ENCODE measurements at places on chromosomes 2 and 18.

GRCh38 chr2:38862476-38862875, 13.3 kb downstream of the DHX57 start:
- peaks cover 26% of the 10 kb centered on the region for H3K36me3 ChIP-seq
- peaks cover 5% of the 10 kb centered on the region for H3K4me1 ChIP-seq
- H3K4me3 ChIP-seq = no peak overlapping the region
- no peak overlapping the region for H3K27ac ChIP-seq

DNA sequence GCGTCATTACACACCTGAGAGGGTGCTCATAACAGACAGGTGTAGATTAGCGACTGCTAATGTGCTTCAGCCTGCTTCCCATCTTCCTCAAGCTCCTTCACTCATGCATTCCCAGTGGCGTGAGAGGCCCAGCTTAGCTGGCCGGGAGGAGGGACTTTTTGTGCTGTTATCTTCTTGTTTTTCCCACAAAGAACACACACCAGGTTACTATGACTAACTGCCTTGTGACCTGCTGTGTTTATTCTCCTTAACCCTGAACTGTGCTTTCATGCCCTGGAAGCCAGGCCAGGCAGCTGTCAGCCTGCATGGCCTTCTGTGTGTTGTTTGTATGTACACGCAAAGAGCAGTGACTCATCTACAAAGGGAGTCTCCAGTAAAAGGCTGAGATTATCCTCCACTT, 143.8 kb downstream of the PIEZO2 start:
- no peak overlapping the region for H3K27ac ChIP-seq
- H3K27me3 ChIP-seq = peaks cover 3% of the 10 kb centered on the region
- no peak for DNase-seq
- H3K4me1 ChIP-seq = no peaks in the 10 kb centered on the region

DNA sequence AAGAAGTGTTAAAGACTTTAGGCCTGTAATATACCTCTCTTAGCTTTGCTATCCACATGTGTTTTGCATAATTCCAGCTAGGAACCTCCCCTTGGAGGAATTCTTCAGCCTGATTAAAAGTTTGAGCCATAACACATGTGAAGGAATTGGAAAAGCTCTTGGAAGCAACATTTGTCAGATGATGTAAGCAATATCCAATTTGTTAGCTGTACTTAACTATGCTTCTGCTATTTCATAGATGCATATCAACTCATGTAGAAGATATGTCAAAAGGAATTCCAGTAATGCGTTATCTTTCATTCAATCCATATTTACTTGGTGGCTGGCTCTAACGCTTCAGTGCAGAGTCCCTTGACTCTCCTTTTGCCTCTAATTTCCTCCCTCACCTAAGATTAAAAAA, 46.2 kb downstream of the PKP4 start:
- no peak overlapping the region for H3K4me3 ChIP-seq
- H3K4me1 ChIP-seq = no peaks in the 10 kb centered on the region
- H3K27ac ChIP-seq = no peak overlapping the region

- H3K27ac ChIP-seq = no peak overlapping the region
- no peaks in the 10 kb centered on the region for H3K36me3 ChIP-seq
- H3K4me3 ChIP-seq = no peak overlapping the region
- no peak for DNase-seq
- no peaks in the 10 kb centered on the region for H3K27me3 ChIP-seq
- H3K4me1 ChIP-seq = no peaks in the 10 kb centered on the region
Observed at GRCh38 chr2:229401171-229401865, 130.2 kb upstream of the PID1 start.

GRCh38 chr2:115165529-115166109, 723.2 kb downstream of the DPP10 start:
- H3K27me3 ChIP-seq = peaks cover 16% of the 10 kb centered on the region
- no peak overlapping the region for H3K4me3 ChIP-seq
- no peak overlapping the region for H3K27ac ChIP-seq
- H3K4me1 ChIP-seq = peaks cover 4% of the 10 kb centered on the region
- no peaks in the 10 kb centered on the region for H3K36me3 ChIP-seq

DNA sequence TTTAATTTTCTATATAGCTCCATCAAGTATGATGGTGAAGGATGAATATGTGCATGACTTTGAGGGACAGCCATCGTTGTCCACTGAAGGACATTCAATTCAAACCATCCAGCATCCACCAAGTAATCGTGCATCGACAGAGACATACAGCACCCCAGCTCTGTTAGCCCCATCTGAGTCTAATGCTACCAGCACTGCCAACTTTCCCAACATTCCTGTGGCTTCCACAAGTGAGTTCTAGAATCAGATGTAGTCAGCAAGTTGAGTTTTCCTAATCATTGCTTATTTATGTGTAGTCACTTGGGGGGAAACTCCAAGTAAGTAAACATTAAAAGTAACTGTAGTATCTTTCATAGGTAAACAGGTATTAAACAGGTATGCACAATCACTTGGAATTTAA, 24.8 kb downstream of the SMAD4 start:
- H3K4me1 ChIP-seq = peaks cover 26% of the 10 kb centered on the region
- no peak overlapping the region for H3K4me3 ChIP-seq
- no peaks in the 10 kb centered on the region for H3K27me3 ChIP-seq

- H3K36me3 ChIP-seq = no peaks in the 10 kb centered on the region
- no peak overlapping the region for H3K4me3 ChIP-seq
- DNase-seq = no peak
Observed at GRCh38 chr2:74597410-74597809, 42.9 kb downstream of the DOK1 start.

- no peak overlapping the region for H3K27ac ChIP-seq
- H3K4me3 ChIP-seq = no peak overlapping the region
Observed at GRCh38 chr2:119940856-119941255, 72.0 kb upstream of the EPB41L5 start.

- no peak for DNase-seq
- H3K27ac ChIP-seq = peak overlapping the region; percentile 37
- H3K4me3 ChIP-seq = no peak overlapping the region
- H3K27me3 ChIP-seq = no peaks in the 10 kb centered on the region
- peaks cover 18% of the 10 kb centered on the region for H3K4me1 ChIP-seq
Observed at GRCh38 chr2:98617149-98617548, 8.8 kb downstream of the UNC50 start.

- H3K27ac ChIP-seq = no peak overlapping the region
- H3K36me3 ChIP-seq = no peaks in the 10 kb centered on the region
- peaks cover 2% of the 10 kb centered on the region for H3K4me1 ChIP-seq
- H3K4me3 ChIP-seq = no peak overlapping the region
- peaks cover 2% of the 10 kb centered on the region for H3K27me3 ChIP-seq
- DNase-seq = peak; percentile 45
Observed at GRCh38 chr18:51668101-51668500, 470.6 kb upstream of the MEX3C start.

DNA sequence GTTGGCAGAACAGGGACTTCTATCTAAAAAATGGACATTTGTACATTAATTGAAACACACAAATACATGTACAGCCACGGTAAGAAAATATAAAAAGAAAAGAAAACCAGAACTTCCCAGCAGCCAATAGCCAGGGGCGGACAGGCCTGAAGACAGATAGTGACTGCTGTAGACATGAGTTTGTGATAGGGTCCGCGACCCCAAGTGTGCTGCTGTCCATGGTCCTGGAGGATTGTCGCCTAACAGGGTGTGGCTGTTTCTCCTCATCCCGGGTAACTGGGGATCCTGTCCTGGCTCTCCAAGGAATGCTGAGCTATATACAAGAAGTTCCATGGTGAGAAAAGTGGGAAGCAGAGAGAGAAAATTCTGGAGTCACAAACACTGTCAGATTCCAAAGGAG, 266.5 kb upstream of the SALL3 start:
- no peak for DNase-seq
- H3K4me3 ChIP-seq = no peak overlapping the region
- H3K27ac ChIP-seq = no peak overlapping the region
- H3K36me3 ChIP-seq = no peaks in the 10 kb centered on the region
- H3K27me3 ChIP-seq = no peaks in the 10 kb centered on the region

- H3K36me3 ChIP-seq = peaks cover 31% of the 10 kb centered on the region
- DNase-seq = no peak
- no peak overlapping the region for H3K27ac ChIP-seq
- H3K27me3 ChIP-seq = no peaks in the 10 kb centered on the region
- peaks cover 10% of the 10 kb centered on the region for H3K4me1 ChIP-seq
- H3K4me3 ChIP-seq = no peak overlapping the region
Observed at GRCh38 chr2:238446371-238446770, 19.6 kb downstream of the ASB1 start.

- H3K4me1 ChIP-seq = no peaks in the 10 kb centered on the region
- no peak overlapping the region for H3K4me3 ChIP-seq
- no peak overlapping the region for H3K27ac ChIP-seq
- H3K36me3 ChIP-seq = no peaks in the 10 kb centered on the region
Observed at GRCh38 chr2:202026507-202026906, 7.1 kb upstream of the FZD7 start.

- DNase-seq = no peak
- no peak overlapping the region for H3K27ac ChIP-seq
- no peaks in the 10 kb centered on the region for H3K4me1 ChIP-seq
- H3K4me3 ChIP-seq = no peak overlapping the region
- H3K36me3 ChIP-seq = peaks cover 60% of the 10 kb centered on the region
Observed at GRCh38 chr2:101889460-101890098, 102.2 kb upstream of the IL1R2 start.

GRCh38 chr2:154233231-154233630, 361.5 kb downstream of the GALNT13 start:
- no peaks in the 10 kb centered on the region for H3K36me3 ChIP-seq
- no peaks in the 10 kb centered on the region for H3K4me1 ChIP-seq
- no peaks in the 10 kb centered on the region for H3K27me3 ChIP-seq
- H3K4me3 ChIP-seq = no peak overlapping the region

- H3K27ac ChIP-seq = no peak overlapping the region
- no peaks in the 10 kb centered on the region for H3K4me1 ChIP-seq
- no peak for DNase-seq
Observed at GRCh38 chr2:146741260-146741659, 1103.6 kb upstream of the ACVR2A start.

DNA sequence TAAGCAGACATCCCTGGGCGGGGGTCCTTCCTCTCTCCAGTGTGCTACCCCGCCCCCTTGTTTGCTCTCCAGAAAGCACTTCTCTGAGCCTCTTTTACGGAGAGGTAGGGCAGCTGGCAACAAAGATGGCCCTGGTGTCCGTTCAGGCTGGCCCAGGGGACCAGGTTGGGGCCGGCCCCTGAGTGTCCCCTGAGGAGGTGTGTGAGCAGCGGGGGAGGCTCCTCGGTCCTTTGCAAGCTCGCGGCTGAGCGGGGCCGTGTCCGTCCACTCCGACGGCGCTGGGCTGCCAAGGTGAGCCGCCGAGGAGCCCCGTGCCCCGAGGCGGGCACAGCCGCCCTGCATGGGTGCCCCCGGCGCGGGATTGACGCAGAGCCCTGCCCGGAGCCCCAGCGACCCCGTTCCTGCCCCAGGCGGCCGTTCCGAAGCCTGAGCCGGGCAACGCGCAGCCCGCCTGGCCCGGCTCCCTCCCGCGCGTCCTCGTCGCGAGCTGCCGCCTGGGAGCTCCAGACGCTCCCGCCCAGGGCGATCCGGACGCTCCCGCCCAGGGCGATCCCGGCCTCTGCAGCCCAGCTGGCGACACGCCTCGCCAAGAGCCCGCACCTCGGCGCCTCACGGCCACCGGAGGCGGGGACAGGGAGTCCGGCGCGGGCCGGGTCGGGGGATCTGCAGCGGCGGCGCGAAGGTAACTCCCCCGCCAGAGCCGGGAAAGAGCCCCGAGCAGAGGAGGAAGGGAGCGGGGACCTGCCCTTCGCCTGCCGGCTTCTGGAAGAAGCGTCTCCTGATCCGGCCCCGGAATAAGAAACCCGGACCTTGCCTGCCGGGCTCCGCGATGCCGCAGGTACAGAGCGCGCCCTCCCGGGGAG, at the start of gene PROKR1:
Gene PROKR1, plus strand, starts transcription at position 569 of the 863 bp plus-strand sequence. CDS start 2,243 bp downstream, outside the sequence.
- peaks cover 65% of the 10 kb centered on the region for H3K27me3 ChIP-seq
- H3K36me3 ChIP-seq = peaks cover 3% of the 10 kb centered on the region
- peak within 1 kb of the TSS; percentile 63 for H3K4me3 ChIP-seq
- peak; percentile 55 for DNase-seq
- peaks cover 15% of the 10 kb centered on the region for H3K4me1 ChIP-seq
- H3K27ac ChIP-seq = no peak within 1 kb of the TSS

GRCh38 chr2:65049010-65049639, 7.1 kb upstream of the CEP68 start:
- peaks cover 24% of the 10 kb centered on the region for H3K4me1 ChIP-seq
- H3K27me3 ChIP-seq = peaks cover 2% of the 10 kb centered on the region
- H3K27ac ChIP-seq = no peak overlapping the region

DNA sequence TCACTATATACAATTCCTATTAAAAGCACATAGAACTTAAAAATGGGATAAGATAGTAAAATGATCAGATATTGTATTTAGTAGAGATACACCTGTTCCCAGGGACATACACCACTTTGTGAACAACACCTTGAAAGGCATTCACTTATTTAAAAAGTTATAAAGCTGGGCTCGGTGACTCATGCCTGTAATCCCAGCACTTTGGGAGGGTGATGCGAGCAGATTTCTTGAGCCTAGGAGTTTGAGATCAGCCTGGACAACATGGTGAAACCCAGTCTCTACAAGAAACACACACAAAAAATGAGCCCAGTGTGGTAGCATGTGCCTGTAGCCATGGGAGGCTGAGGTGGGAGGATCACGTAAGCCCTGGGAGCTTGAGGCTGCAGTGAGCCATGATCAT, 90.9 kb downstream of the RAPGEF4 start:
- no peak overlapping the region for H3K4me3 ChIP-seq
- H3K27me3 ChIP-seq = peaks cover 6% of the 10 kb centered on the region
- H3K36me3 ChIP-seq = no peaks in the 10 kb centered on the region

DNA sequence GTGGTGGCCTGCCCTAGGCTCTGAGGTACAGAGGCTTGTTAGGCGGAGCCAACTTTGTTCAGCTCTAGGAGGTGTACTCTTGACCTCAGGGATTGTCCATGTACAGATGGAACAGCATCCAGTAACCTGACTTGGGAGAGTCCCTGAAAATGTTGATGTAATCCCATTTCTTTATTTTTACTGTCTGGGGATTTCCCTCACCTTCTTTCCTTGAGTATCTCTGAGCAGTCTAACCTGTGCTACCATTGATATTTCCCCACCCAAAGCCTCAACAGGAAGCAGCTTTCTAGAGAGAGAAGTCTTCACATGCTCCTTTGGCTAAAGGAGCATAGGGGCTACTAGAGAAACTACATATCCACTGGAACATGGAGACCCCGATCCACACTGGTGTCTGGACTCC, 10.4 kb downstream of the IL36A start:
- no peak for DNase-seq
- no peak overlapping the region for H3K4me3 ChIP-seq
- H3K4me1 ChIP-seq = peaks cover 4% of the 10 kb centered on the region
- no peak overlapping the region for H3K27ac ChIP-seq
- H3K27me3 ChIP-seq = peaks cover 8% of the 10 kb centered on the region

Measured in activated naive CD8-positive, alpha-beta T cell treated with anti-CD3 and anti-CD28 coated beads, Interleukin-2, amount 10 ng/mL, durations not matched to agents 7 days and 5 days (primary cell).